GM23248 (cell line): ENCODE measurements at places on chromosomes 5 and 9. TPM values are rescaled to one million over a fixed set of nuclear protein-coding genes. Genes with fewer than 3 reads are reported as not detected.

TGFBI gene
- 7,159 and 7,358 TPM in 2 replicates for polyA plus RNA-seq

UGT3A2 gene
- not detected in 2 replicates for polyA plus RNA-seq

RBM27 gene
- polyA plus RNA-seq, result 2.6 and 3.1 TPM in 2 replicates

TXNDC8 gene
- not detected in 2 replicates for polyA plus RNA-seq

CARTPT gene
- polyA plus RNA-seq, result not detected in 2 replicates

GFI1B gene
- polyA plus RNA-seq, result not detected in 2 replicates

PCDHB5 gene
- polyA plus RNA-seq, result 0.05 TPM in 1 of 2 replicates, not detected in the other

MZB1 gene
- polyA plus RNA-seq, result 0.32 TPM in 1 of 2 replicates, not detected in the other

PAEP gene
- polyA plus RNA-seq, result not detected in 2 replicates

INSL4 gene
- polyA plus RNA-seq, result not detected in 2 replicates

ACOT12 gene
- not detected in 2 replicates for polyA plus RNA-seq
